Stimulated activated CD4-positive, alpha-beta T cell treated with anti-CD3 and anti-CD28 coated beads, Interleukin-4, amount 100 ng/mL, for 48 hours (primary cell): ENCODE measurements at places on chromosomes 11 and 22.

GRCh38 chr11:5690216-5690615, 626 bp downstream of the TRIM22 start:
- DNase-seq = no peak

DNA sequence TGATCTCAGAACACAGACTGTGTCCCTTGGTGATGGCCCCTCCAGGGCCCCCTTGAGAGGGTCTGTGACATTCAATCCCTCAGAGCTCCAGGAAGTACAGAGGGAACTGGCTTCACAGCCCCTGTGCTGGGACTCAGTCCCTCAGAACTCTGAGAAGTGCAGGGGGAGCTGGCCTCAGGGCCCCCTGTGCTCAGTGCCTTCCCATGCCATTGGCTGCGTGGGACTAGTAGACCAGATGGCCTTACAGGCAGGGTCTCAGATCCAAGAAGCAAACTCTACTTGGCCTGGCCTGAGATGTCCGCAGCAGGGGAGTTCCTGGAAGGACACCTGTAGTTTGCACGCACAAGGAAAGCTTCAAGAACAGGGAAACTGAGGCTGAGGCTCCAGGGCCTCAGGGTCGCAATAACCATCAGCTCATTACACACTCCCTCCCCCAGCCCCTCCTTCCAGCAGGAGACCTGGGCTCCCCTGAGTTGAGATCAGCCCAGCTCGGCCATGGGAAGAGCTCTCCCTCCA, 138.4 kb downstream of the BRD1 start:
- no peak for DNase-seq

GRCh38 chr22:31501738-31502137, 5.4 kb downstream of the SFI1 start:
- no peak for DNase-seq

GRCh38 chr11:73314117-73314961, 6.3 kb downstream of the ARHGEF17 start:
- DNase-seq = no peak

DNA sequence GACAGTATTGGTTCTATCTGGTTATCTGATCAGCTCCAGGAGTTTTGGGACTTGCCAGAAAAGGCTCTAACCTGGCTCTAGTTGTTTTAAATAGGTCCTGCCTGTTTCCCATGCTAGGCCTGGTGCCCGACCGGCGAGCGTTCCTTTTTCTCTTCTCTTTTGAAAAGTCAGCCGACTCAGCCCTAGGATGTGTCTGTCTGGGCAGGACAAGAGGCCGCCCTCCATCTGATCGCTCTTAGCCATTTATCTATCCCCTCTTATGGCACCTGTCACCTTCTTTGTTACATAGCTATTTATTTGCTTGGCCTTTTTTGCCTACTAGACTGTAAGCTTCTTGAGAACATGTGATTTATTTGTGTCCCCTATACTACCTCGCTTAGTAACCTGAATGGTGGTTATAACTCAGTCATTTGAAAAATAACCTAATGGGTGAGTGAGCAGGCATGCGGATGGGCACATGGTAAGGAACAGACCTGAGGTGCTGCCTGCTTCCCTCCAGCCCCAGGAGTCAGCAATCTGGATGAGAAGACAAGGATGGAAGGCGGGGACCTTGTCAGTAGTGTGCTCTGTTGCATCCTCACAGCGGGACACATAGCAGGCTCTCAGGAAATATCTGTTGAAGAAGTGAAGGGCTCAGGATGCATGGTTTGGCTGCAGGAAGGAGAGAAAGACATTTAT, 108.4 kb downstream of the ZBTB16 start:
- DNase-seq = no peak

DNA sequence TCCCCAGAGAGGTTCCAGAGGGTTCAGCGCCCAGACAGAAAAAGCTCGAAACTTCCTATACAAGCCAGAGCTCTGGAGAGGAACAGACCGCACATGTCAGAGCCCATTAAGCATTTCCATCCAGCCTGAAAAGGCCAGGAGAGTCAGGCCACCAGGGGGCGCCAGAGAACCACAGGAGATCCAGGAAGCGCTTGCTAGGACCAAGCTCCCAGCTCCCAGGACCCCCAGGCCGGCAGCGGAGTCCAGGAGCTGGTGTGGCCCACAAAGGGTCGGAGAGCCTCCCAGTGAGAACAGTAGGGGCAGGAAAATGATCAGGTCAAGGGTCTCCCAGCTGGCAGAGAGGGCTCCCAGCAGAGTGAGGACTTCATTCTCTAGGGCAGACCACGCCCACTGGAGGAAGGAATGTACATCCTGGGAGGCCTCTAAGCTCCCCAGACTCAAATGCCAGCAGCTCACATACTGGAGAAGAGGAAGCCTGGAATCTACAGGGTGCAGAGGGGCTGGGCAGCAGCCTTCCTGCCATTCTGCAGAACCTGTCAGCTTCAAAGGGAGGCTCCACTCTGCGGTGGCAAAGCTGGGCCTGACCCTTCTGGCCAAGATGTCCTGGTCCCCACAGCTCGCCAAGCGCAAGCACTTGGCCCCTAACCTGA, 2.1 kb upstream of the MEI1 start:
- DNase-seq = peak; percentile 88

GRCh38 chr22:22720724-22721261, 76.4 kb downstream of the GGTLC2 start:
- no peak for DNase-seq

GRCh38 chr11:117292616-117293015, 1.5 kb downstream of the BACE1-AS start:
- DNase-seq = no peak

- DNase-seq = no peak
Measured at GRCh38 chr11:36719358-36720107, 121.5 kb upstream of the RAG2 start.

DNA sequence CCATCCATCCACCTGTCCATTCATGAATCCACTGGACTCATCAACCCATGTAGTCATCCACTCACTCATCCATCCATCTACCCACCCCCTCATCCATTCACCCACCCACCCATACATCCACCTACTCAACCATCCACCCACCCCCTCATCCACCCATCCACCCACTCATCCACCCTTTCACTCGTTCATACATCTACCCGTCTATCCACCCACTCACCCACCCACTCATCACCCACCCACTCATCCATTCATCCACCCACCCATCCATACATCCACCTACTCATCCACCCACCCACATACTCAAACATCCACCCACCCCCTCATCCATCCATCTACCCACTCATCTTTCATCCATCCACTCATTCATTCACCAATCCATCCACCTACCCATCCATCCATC, 37.7 kb downstream of the RTL6 start:
- no peak for DNase-seq

DNA sequence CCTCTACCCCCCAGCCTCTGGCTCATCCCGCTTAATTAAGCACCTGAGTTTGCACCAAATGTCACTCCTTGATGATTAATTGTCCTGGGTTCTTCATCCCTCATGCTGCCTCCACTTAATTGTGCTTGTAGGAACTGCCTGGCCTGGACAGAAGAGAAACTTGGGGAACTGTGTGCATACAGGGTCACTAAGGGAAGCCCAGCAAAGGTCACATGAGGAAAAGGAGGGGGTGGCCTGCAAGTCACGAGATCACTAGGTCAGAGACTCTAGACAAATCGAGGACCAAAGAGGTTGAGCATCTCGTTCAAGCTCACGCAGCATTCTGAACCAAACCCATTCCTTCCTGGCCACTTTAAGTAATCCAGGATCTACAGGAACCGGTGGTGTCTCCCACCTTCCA, 75.8 kb downstream of the PDE2A start:
- DNase-seq = no peak

GRCh38 chr11:96102664-96103078, 178.8 kb upstream of the MTMR2 start:
- no peak for DNase-seq

DNA sequence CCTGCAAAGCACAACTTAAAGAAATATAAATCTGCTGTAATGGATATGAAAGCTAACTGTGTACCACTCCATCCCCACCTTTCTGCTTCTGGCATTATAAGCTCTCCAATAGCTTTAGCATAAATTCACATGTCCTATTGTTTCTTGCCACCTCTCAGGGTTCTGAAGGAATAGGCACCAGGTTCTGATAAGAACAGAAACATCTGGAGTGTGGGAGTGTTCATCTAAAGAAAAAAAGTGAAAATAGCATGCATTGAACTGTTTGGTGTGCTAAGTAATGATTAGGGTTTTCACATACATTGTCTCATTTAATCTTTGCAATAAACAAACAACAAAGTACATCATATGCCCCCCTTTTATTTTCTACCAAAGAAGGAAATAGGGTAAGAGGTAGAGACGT, 72.3 kb downstream of the FAM76B start:
- DNase-seq = no peak

DNA sequence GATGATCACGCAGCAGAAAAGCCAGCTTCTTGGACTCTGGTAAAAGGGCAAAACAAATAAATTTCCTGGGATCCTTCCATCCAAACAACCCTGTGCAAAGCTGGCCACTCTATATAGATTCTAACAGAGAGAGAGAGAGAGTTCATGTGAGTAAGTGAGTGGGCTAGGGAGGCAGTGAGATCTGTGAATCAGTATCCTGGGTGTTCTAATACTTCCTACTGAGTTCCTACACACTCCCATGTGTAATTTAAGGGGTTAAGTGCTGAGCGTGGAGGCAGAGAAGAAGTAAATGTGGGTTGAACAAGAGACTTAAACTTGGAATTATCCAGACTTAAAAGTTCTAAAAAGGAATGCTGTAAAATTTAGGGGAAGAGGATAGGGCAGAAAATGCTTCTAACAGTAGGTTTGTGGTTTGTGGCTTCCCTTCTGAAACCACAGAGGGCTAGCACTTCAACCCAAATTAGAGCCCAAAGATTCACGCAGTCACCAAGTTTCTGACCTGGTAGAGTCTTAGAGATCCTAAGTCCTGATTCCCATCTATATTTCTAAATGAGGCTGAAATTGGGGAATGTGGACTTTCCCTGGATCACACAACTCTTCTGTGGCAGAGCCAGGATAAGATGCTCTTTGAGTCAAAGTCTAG, 413.9 kb downstream of the TENM4 start:
- DNase-seq = no peak

GRCh38 chr11:115552151-115552772, 48.0 kb upstream of the CADM1 start:
- DNase-seq = no peak

DNA sequence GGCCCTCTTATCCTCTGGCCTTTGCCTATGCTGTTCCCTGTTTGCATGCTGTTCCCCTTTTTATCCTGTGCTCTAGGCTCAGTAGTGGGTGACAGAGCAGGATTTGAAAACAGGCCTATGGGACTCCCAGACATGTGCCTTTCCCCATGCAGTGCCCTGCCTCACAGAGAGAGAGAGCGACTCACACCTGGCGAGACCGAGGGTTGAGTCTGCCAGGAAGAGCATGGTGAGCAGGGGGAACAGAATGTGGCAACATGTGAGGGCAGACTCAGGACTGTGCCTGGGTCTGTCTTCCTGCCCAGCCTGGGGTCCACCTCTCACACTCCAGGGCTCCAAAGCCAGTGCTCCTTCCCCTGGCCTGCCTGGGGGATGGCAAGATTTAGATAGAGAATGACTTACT, 75.0 kb downstream of the NFAM1 start:
- DNase-seq = no peak

DNA sequence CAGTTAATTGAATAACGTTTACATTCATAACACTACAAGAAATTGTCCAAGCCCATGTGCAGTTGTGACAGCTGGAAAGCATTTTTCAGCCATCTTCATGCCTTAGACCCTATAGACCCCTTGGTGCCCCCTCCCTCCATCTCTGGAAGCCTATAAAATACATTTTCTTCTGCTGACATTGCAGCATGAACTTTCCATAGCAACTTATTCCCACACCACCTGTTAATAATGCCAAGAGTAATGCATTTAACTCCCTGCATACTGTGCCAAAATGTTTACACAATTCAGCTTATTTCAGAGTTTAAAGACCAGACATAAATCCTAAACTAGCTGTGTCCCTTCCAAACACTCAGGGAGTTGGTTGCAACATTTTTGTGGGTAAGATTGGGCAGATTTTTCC, 143.0 kb upstream of the ARHGAP20 start:
- no peak for DNase-seq

- DNase-seq = no peak
Measured at GRCh38 chr22:28141614-28142013, 222.6 kb upstream of the PITPNB start.

GRCh38 chr11:28140689-28141455, 32.7 kb downstream of the METTL15 start:
- no peak for DNase-seq

DNA sequence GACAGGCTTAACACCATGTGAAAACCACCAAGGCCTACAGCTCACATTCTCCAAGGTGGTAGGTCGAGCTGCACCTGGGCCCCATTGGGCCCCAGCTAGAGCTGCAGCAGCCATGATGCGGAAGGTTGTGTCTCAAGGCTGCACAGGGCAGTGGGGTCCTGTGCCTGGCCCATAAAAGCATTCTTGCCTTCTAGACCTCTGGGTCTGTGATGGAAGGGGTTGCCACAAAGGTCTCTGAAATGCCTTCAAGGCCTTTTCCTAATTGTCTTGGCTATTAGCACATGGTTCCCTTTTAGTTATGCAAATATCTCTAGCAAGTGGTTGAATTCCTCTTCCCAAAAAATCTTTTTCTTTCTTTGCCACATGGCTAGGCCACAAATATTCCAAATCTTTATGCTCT, 52.5 kb upstream of the C11orf58 start:
- no peak for DNase-seq

- no peak for DNase-seq
Measured at GRCh38 chr11:6571434-6572008, 31.9 kb downstream of the RRP8 start.

- DNase-seq = peak; percentile 64
Measured at GRCh38 chr22:37163575-37164504, 14.1 kb upstream of the IL2RB start.

- no peak for DNase-seq
Measured at GRCh38 chr11:35590412-35590811, 27.8 kb upstream of the FJX1 start.

DNA sequence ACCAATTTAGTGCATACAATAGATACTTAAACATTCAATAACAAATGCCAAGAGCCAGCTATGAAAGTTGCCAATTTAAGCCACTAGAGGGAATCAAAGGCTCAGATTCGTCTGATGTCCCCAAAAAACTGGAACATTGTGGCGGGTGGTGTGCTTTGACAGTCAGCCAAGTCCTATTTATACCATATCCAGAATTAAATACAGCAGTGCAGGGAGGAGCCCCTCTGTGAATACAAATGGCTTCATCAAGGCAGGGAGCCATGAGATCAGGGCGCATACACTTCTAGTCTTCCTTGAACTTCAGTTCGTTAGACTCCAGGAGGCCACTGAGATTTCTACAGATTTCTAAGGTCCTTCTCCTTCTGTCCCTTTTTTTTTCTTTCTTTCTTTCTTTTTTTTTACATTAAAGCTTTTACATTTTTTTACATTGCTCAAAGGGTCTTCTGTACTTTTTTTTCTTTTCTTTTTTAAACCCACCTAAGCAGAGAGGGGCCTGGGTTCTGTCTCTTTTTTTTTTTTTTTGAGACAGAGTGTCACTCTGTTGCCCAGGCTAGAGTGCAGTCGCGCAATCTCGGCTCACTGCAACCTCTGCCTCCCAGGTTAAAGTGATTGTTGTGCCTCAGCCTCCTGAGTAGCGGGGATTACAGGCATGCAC, 41.5 kb upstream of the HSPA8 start:
- no peak for DNase-seq

GRCh38 chr11:128862406-128862805, 4.7 kb downstream of the KCNJ1 start:
- no peak for DNase-seq

GRCh38 chr11:72441752-72442207, 7.4 kb upstream of the CLPB start:
- DNase-seq = no peak
